CD8-positive, alpha-beta memory T cell (primary cell): ENCODE measurements at places on chromosomes 13 and 19. TPM values are rescaled to one million over a fixed set of nuclear protein-coding genes. Genes with fewer than 3 reads are reported as not detected.
A peak's percentile ranks its signal among the peaks of the same experiment; 100 is the strongest.

EPSTI1 gene
- 4.5 TPM for total RNA-seq

- no peak for DNase-seq
These were observed 12.0 kb downstream of the ELF1 start for GRCh38 chr13:41006978-41007743.

GRCh38 chr13:27772651-27773425 is 19.4 kb upstream of the GSX1 start:
- DNase-seq = no peak

GRCh38 chr13:28611654-28612131 is 47.2 kb upstream of the POMP start:
- DNase-seq = peak; percentile 8

DNA sequence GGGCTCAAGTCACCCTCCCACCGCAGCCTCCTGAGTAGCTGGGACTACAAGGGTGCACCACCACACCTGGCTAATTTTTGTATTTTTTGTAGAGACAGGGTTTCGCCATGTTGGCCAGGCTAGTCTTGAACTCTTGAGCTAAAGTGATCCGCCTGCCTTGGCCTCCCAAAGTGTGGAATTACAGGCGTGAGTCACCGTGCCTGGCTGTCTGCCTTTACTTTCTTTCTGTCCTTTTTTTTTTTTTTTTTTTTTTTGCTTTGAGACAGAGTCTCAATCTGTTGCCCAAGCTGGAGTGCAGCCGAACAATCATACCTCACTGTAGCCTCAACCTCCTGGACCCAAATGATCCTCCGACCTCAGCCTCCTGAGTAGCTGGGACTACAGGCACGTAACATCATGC is 25.0 kb upstream of the OR1M1 start:
- DNase-seq = no peak

DNA sequence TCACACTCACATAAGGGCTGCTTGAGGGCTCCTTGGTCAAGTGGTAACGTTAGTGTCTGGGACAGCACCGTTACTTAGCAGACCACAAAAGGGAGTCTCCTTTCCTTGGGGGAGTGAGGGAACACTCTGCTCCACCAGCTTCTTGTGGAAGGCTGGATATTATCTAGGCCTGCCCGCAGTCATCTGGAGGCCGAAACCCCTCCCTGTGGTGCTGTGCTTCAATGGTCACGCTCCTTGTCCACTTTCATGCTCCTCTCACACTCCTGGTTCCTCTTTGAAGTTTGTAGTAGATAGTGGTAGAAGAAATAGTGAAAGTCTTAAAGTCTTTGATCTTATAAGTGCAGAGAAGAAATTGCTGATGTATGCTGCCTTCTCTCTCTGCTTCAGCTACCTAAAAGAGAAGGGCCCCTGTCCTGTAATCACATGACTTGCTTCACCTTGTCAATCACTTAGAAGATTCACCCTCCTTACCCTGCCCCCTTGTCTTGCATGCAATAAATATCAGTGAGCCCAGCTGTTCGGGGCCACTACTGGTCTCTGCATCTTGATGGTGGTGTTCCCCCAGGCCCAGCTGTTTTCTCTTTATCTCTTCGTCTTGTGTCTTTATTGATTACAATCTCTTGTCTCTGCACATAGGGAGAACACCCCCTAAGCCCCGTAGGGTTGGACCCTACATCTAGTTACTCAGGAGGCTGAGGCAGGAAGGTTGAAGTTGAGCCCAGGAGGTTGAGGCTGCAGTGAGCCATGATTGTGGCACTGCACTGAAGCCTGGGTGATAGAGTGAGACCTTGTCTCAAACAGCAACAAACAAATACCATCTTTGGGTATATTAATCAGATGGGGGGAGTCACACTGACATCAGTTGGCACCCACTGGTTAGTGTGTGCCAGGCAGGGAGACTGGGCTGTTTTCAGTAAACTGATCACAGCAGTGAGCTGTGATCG is 11.6 kb upstream of the MZF1 start:
- DNase-seq = no peak

PSMD8 gene
- 256 TPM for total RNA-seq

- no peak for DNase-seq
These were observed 15.2 kb upstream of the TSC22D1 start for GRCh38 chr13:44591316-44591715.

ATP4B gene
- not detected for total RNA-seq

KL gene
- 0.35 TPM for total RNA-seq

DNA sequence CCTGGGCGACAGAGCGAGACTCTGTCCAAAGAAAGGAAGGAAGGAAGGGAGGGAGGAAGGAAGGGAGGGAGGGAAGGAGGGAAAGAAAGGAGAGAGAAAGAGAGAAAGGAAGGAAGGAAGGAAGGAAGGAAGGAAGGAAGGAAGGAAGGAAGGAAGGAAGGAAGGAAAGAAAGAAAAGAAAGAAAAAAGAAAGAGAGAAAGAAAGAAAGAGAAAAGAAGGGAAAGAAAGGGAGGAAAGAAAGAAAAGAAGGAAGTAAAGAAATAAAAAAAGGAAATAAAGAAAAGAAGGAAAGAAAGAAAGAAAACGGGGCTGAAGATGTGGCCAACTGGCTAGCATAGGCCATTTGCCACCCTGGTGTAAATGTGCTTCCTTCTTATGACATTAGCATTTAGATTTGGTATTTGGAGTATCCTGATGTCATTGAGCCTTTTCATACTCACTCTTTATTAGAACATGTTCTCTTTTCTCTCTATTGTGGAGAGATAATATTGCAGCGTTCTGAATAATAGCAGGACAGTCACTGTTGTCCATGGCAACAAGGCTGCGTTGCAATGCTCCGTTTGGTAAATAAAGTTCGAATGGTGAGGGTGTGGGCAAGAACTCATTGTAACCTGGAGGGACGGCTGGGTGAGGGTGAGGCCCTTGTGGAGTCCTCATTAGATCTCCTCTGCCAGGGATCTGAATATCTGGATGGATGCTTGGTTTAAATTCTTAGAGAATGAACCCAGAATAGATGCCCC is 173.9 kb upstream of the UBL3 start:
- DNase-seq = no peak

DNA sequence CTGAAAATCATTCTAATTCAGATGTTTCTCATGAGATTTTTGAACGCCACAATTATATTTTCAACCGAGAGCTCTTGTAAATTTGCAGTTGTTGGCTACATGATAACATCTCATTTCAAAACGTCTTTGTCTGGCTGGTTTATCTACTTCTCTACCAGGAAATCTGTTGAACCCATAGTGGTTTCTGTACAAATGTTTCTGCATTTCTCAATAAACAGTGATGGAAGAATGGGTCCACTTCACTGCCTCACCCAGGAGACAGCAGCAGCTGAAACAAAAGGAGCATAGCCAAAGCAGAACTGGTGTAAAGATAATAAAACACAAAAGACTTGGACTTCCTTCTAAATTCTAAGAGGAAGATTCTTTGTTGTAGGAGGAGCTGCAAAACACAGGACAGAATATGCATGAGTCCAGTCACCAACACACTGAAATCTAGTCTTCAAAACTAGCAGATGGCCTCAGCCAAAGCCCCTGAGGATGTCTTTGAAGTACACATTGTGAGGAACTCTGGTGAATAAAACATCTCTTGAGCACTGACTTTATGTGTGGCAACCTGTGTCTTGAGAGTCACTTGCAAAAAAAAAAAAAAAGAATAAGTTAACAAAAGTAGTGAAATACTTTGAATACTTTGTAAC is 68.6 kb upstream of the FGF14 start:
- DNase-seq = no peak
